ENCODE measurements at places on chromosomes 6 and 20. TPM values are rescaled to one million over a fixed set of nuclear protein-coding genes. Genes with fewer than 3 reads are reported as not detected.

NKX2-2 gene
- total RNA-seq = not detected

SLC39A7 gene
- total RNA-seq = 109 TPM

MAFB gene
- total RNA-seq = 0.28 TPM

ISM1 gene
- 0.18 TPM for total RNA-seq

ROS1 gene
- 0.24 TPM for total RNA-seq

SPINT3 gene
- not detected for total RNA-seq

GSTA3 gene
- not detected for total RNA-seq

MOCS3 gene
- total RNA-seq = 6.5 TPM

SLC22A2 gene
- 0.06 TPM for total RNA-seq

ACSS1 gene
- 17.6 TPM for total RNA-seq

IL17A gene
- not detected for total RNA-seq

KCNK16 gene
- not detected for total RNA-seq

SLC25A27 gene
- 0.66 TPM for total RNA-seq

MEP1A gene
- total RNA-seq = not detected

HEY2 gene
- total RNA-seq = not detected

IP6K3 gene
- 2.0 TPM for total RNA-seq

MUCL3 gene
- total RNA-seq = 0.15 TPM

ALDH8A1 gene
- total RNA-seq = 0.20 TPM

FKBP1C gene
- total RNA-seq = 2.1 TPM

CYP24A1 gene
- 68.3 TPM for total RNA-seq

C4B gene
- 0.48 TPM for total RNA-seq

COL21A1 gene
- 0.56 TPM for total RNA-seq

NKAPL gene
- total RNA-seq = not detected

SALL4 gene
- 0.68 TPM for total RNA-seq

MRPS18A gene
- 47.9 TPM for total RNA-seq

STMN3 gene
- total RNA-seq = 8.0 TPM
